ENCODE measurements at places on chromosomes 4 and X.

GRCh38 chr4:19583827-19584569, 667.7 kb upstream of the SLIT2 start:
- peak; percentile 7 for DNase-seq

DNA sequence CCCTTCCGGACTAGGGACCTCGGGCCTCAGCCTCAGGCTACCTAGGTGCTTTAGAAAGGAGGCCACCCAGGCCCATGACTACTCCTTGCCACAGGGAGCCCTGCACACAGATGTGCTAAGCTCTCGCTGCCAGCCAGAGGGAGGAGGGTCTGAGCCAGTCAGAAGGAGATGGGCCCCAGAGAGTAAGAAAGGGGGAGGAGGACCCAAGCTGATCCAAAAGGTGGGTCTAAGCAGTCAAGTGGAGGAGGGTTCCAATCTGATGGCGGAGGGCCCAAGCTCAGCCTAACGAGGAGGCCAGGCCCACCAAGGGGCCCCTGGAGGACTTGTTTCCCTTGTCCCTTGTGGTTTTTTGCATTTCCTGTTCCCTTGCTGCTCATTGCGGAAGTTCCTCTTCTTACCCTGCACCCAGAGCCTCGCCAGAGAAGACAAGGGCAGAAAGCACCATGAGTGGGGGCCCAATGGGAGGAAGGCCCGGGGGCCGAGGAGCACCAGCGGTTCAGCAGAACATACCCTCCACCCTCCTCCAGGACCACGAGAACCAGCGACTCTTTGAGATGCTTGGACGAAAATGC, at the start of gene WAS:
WAS (plus strand) TSS at position 389 of the 572 bp plus-strand sequence; CDS start at position 444, 55 bp downstream.
- DNase-seq: no peak

- no peak for DNase-seq
Observed at GRCh38 chrX:54695816-54696487, 102.1 kb downstream of the ITIH6 start.

GRCh38 chr4:166415749-166416148, 542.7 kb downstream of the TLL1 start:
- DNase-seq: no peak

- DNase-seq: no peak
Observed at GRCh38 chr4:184376126-184376838, 98.1 kb downstream of the IRF2 start.

GRCh38 chr4:11548597-11549082, 119.9 kb upstream of the HS3ST1 start:
- DNase-seq: no peak

GRCh38 chr4:184784628-184785257, 41.0 kb downstream of the ACSL1 start:
- DNase-seq: no peak

- DNase-seq: peak; percentile 72
Observed at GRCh38 chr4:154822775-154823174, 41.7 kb downstream of the RBM46 start.

DNA sequence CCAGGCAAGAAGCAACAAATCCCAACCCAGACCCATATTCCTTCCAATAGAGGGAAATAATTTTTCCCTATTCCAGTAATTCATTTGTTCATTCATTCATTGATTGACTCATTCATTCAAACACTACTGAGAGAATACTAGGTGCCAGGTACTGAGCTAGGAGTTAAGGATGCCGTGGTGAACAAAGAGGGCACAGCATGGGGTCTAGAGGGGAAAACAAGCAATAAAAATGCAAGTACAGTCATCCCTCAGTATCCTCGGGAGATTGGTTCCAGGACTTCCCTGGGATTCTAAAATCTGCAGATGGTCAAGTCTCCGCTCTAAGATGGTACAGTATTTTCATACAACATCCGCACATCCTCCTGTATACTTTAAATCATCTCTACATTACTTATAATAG, 18.7 kb downstream of the RASGEF1B start:
- DNase-seq: no peak
